ENCODE measurements at places on chromosomes 2 and 18.

DNA sequence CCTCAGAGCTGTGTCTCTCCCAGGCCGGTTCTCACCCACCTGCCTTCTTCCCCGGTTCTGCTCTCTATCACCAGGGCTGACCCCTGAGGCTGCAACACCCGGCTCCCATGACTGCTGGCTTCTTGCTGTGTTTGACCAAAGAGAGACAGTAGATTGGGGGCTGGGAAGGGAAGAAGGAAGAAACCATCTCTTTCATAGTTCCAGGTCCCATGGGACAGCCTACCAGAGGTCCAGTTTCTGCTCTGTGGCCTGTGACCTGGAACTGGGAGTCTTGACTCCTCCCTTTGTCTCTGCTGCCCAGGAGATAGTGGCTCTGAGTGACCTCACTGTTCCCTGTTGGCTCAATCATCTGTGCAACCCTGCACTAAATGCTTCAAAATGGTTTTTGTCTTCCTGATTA lies 38.1 kb downstream of the ALPK2 start:
- no peak for DNase-seq

DNA sequence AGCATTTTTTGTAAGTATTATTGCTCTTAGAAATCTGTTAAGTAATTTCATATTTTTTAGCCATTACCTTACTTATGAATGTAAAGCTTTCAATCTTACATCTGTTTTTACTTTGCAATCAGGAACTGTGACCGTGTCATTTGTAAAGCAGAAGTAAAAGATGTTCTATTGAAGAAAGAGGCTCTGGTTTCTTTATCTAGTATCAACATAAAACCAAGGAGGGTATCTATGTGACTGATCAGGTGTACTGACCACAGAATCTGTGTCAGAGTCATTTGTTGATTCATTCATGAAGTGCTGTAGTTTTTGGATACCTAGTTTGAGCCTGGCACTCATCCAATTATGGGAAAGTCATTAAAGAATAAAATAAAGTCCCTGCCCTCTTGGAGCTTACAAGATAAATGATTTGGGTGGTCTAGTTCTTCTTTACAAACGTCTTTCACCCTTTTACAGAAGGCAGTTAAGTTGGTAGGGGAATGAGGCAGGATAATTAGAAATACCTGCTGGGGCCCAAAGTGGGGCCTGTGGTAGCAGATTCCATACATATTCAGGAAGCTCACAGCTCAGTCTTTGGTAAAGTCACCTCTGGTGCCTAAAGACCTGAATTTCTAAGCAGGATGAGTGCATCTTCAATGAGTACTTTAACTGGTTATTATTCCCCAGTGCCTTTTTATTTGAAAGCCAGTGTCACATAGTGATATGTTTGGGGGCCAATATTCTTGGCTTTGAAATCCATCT lies 260.6 kb upstream of the NT5C1B start:
- no peak for DNase-seq

DNA sequence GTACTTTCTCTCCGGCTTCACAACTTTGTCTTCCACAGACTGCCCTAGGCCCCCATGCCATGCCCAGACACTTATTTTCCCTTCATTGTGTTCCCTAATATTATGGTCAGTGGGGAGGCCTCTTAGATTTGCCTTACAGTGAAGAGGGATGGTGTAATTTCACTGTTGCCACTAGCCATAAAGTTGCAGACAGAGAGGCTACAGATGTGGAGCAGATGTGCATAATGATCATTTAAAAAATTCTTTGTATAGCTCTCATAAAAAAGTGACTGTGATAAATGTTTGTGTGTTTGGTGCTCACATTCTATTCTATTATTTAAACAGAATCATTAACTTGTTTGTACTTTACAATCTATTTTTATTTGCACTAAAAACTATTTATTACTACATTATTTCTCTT lies 67.5 kb upstream of the FN1 start:
- no peak for DNase-seq

GRCh38 chr18:48942554-48943261 lies 8.1 kb downstream of the SMAD7 start:
- no peak for DNase-seq

Data from DMS79 (cell line).